NCI-H2081 treated with DMSO at 0.1 percent for 48 hours (cell line): ENCODE measurements at places on chromosomes 5 and 9.

- DNase-seq: no peak
Observed at GRCh38 chr5:50535393-50535792, 94.3 kb upstream of the EMB start.

- no peak for DNase-seq
Observed at GRCh38 chr9:108290839-108291585, 564.8 kb downstream of the ACTL7B start.

DNA sequence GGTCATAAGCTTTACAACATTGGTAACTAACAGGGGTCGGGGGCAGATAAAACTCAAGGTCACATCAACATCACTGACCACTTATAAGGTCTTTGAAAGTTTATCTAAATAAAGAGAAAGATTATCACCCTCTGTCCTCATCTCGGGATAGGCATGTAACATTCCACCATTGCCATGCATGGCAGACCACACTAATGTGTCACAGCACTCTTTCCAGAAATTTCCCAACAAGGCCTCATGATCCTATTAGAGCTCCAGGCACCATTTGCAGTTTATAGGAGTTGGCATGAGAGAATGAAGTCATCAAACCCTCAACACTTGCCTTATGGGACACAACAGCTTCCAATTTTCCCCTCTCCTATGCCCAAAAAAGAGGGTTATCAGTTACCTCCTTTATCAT lies 31.9 kb upstream of the ZNF622 start:
- DNase-seq: no peak

DNA sequence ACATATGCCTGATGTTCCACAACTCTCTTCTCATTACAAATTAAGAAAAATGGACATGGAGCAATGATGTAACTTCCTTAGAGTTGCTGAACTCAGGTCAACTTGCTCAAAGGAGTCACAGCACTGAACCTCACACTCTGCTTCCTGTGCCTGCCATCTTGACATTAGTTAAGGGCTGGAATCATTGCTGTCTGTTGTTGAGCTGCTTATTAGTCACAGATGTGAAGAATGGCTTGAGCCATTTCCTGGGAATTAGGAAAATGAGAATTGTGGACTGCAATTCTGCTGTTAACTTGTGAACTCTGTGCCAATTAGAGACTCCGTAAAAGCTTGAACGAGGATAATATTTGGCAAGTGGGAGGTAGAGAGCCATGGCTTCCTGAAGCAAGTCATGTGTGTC lies 212.0 kb downstream of the ADAMTS12 start:
- DNase-seq: no peak

DNA sequence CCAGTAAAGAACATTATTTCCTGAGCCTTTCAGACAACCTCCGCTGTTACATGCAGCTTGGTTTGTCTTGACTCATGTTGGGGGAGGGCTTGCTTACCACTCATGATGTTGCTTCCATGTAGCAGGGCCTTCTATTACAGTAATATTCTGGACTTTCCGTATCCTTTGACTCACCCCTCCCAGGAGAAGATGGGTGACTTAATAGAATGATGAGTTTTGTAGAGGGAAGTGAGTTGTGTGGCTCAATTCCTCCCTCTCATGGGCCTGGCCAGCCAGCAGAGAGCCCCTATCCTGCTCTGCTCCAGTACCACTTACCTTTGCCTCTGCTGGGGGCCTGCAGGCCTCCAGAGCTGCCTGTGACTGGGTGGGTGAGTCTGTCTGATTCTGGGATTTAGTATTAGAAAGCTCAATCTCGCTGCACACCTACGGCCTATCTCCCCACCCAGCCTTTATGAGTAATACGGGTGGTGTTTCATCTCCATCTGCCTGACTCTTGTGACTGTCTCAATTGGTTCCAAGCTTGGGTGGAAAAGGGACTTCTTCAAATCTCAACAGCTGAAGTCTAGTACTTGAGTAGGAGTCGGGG lies 52.6 kb upstream of the KLF9 start:
- no peak for DNase-seq
